ENCODE measurements at places on chromosomes 11 and 22.

DNA sequence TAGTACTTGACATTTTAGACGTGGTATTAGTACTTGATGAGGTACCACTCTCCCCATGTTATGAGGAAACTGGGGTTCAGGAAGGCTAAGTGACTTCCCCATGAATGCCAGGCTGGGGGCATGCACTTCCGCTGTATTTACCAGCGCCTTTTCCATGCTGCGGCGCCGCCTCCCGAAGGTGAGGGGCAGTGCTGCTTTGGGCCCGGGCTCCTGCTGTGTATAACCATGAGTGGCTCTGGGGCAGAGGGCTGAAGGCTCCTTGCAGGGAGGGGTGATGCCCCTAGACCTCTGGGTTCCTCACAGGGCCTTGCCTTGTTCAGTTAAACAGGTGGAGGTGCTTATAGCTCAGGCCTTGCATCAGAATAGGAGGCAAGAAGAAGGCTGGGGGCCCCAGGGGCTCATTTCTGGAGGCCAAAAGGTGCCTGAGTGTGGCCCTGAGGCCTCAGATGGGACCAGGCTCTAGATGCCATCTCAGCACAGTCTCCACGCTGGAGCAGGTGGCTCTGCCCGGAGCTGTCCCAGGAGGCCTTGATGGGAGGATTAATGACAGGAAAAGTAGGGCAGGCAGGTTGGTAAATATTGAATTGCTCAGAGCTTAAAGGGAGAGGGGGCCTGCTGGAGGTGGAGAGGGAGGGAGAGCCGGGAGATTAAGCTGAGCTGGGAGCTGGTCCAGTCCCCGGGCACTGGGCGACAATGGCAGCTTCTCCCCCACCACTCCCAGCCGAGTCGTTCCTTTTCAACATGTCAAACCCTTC is 129.6 kb downstream of the CEP164 start:
- no peak for DNase-seq

- DNase-seq: no peak
Observed at GRCh38 chr11:102927624-102927990, 27.9 kb downstream of the MMP13 start.

DNA sequence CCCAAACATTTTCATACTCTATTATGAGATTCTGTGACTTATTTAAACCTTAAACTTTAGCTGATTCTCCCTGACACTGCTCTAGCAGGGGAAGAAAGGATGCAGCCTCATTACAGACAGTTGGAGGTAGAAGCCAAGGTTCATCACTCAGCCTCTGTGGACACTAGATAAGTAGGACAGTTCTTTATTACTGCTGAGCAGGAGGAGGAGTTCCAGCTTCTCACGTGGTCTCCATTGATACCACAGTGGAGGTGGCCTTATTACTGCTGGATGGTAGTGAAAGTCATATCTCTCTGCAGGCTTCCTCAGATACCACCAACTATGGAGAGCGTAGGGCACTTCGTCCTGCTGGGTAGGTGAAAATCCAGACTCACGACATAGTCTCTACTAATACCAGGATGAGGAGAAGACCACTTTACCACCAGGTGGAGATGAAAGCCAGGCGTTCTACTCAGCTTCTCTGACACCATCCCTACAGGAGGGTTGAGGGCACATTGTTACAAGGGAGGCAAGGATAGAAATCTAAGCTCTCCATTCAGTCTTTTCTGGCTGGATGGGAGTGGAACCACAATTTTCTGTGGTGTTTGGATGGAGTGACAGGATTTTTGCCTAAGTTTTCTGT is 13.1 kb upstream of the ANGPTL5 start:
- DNase-seq: no peak

- DNase-seq: no peak
Observed at GRCh38 chr11:66951927-66952337, 6.3 kb downstream of the PC start.

DNA sequence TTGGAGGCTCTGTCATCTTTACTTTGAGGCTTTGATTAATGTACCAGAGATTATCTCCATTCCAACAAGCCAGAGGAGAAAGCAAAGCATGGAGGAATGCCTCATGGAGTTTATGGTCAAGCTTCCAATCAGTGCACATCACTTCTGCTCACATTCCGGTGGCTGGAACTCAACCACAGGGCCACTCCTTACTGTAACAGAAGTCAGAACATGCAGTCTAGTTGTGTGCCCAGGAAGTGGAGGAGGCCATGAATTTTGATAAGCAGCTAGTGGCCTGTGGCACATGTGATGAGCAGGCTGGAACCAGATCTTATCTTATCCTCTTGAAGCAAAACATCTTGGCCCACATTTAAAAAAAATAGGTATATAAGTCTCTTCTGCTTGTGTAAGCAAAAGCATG is 258.9 kb upstream of the ARHGAP20 start:
- no peak for DNase-seq

- DNase-seq: no peak
Observed at GRCh38 chr22:38262051-38262795, 10.6 kb downstream of the TMEM184B start.

GRCh38 chr22:36081023-36081431 is 52.4 kb upstream of the RBFOX2 start:
- no peak for DNase-seq

DNA sequence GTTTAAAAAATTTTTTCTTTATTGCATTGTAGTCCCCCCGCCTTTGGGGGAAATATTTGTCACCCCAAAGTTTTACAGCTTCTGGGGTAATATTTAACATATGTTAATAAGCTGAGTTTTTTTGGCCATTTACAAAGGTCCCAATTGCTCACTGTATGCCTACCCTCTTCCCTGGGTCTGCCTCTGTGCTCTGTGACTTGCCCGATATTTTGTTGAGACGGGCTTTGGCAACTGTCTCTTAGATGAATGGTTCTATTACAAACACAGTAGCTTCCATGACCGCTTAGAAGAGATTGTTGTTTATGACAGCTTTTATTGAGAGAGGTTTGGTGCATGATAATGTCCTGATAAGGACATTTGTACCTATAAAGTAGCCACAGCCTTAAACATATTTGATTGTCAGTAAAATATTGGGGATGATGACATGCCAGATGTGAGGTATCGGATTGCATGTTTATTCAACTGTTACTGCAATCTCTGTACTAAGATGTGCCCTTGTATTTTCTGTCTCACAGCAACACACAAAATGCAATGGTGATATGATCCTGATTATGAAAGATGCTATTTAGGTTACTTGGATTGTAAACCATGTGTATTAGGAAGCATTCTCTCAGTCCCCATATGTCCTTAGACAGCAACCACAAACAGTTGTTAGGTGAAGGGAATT is 103.1 kb downstream of the TEAD1 start:
- no peak for DNase-seq

GRCh38 chr22:32378707-32379272 is 21.1 kb downstream of the RFPL3 start:
- no peak for DNase-seq

DNA sequence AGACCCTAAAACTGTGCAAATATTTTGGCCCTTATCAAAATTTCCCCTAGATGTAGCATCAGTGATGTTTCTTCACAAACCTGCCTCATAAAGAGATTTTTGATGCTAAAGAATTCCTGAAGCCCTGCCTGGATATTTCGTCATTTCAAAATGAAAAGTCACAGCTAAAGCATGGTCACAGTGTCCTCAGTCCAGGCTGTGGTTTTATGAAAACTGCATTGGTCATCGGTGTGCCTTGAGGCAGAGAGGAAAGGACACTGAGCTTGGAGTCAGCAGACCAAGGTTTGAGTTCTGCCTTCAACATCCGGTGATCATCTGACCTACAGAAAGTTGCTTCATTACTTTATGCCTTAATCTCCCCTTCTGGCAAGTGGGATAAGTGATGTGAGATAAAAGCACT is 34.8 kb upstream of the ALKBH3 start:
- no peak for DNase-seq

DNA sequence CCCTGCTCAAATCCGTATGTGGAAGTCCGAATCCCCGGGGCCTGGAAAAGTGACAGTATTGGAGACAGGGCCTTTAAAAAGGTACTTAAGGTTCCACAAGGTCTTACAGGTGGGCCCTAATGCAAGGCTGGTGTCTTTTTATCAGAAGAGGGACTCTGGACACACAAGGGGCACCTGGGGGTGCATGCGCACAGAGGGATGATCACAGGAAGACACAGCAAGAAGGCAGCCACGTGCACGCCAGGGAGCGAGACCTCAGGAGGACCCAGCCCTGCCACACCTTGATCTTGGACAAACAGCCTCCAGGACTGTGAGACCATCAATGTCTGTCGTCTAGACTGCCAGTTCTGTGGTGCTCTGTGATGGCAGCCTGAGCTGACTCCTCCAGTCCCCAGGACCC is 96.5 kb downstream of the SHANK2 start:
- DNase-seq: no peak

DNA sequence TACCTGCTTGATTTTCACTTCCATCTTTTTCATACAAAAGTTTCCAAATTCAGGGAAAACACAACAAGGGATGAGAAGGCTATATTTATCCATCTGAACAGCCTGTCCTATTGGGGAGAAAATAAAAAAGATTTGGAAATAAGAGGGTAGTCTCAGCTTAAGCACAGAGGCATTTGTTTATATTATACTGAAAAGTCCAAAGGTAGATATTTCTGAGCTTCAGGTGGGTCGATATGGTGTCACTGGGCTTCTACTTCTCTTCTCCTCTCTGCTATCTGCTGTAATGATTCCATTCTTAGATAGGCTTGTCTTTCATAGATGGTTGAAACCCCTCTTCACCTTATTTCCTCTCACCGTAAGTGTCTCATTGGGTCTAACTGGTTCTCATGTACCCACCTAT is 337.0 kb downstream of the INSC start:
- DNase-seq: no peak

DNA sequence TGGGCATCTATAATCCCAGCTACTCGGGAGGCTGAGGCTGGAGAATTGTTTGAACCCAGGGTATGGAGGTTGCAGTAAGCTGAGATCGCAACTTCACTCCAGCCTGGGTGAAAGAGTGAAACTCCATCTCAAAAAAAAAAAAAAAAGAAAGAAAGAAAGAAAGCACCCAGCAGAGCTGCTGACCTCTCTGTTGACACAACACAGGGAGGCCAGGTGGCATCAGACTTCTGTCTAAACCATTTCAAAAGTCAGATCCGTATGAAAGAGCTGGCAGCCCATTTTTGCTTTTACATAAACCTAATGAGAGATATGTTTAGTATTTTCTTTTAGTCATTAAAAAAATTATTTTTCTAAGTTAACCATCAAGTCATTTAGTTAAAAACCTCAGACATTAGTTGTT is 64.4 kb upstream of the RRM1 start:
- DNase-seq: no peak

DNA sequence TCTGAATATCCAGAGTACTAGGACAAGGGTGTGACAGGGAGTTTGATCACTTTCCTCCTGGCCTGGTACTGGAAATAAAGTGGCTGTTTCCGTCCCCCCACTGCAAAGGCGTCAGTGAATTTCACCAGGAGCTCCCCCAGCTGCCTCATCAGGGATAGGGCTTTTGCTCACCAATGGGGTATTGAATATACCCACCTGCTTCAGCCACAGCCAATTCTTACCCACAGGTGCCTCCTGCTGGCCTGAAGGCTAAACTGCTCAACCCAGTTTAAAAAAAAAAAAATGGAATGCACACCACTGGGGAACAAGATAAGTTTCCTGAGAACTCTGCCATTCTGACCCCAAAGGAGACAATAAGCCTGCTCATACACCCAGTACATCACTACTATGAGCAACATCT is 65.3 kb upstream of the MS4A8 start:
- DNase-seq: no peak

DNA sequence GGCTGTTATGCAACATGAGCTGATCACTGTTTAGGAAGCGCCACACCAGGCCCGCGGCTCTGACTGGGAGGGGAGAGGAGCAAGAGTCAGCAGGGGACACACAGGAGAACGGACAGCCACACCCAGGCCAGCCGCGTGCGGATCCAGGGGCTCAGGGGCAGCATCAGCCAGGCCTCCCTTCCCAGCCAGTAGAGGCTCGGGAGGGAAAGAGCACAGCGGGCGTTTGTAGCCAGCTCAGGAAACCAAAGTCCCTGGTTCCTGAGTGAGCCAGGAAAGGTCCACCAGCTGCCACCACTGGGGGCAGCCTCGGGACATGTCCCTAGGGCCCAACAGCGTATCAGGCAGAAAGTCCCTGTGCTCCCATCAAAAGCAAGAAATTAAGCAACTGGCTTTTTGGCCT is 71.8 kb upstream of the PITPNB start:
- DNase-seq: no peak

DNA sequence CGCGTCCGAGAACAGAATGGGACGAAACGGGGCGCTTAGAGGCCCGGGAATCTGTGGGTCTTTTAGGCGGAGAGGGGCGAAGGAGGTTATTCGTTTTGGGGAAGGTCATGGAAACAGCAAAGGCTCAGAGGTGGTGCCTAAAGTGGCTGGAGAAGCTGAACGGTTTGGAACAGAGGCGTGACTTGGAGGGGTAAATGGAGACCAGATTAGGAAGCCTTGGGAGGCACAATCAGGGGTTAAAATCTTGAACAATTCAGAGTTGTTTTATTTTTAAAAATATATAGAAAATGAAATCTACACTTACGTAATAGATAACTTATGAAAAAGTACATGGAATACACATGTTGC is 247 bp upstream of the PLAAT5 start:
- no peak for DNase-seq

DNA sequence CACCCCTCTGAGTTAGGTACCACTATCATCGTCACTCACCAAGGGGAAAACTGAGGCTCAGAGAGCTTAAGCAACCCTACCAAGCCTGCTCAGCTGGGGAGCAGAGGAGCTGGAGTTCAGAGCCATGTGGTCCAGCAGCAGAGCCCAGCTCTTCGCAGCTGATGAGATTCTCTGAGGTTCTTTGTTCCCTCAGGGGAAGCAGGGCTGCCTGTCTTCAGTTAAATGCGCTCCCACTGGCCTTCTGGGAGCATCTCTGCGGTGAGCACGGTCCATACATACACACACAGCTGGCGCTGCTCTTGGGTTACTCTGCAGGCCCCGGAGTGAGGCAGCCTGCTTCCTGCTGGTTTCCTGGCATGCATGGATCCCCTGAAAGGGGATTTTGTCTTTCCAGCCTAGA is 5.2 kb upstream of the PTGDR2 start:
- no peak for DNase-seq

- no peak for DNase-seq
Observed at GRCh38 chr11:21068886-21069285, 399.5 kb downstream of the NELL1 start.

DNA sequence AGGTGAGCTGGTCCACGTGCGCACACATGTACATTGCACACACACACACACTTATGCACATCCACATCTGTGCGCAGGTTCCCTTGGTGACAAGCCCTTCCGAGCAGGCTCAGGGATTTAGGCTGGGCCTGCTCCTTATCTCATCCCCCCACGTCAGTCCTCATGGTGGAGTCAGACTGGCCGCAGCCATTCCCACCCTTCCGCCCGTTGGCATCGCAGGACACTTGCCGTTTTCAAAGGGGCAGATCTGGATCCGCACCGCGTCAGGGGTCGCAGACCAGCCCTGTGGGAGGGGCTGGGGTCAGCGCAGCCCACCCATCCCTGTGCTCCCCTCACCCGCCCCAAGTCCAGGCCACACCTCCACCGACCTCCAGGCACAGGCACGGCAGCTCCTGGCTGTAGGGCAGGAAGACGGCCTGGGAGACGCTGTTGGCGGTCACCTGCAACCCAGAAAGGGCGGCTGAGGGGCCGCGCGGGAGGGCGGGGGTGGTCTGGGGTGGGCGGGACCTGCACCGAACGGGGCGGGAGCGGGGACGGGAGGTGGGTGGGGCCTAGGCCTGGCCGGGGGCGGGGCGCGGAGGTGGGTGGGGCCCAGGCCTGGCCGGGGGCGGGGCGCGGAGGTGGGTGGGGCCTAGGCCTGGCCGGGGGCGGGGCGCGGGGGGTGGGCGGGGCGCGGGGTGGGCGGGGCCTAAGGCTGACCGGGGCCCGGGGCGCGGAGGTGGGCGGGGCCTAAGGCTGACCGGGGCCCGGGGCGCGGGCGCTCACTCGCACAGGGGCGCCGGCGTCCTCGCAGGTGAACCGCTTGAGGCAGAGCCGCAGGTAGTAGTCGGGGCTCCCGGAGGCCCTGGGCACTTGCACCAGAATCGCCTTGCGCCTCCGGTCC is 13.3 kb downstream of the IL17REL start:
- DNase-seq: no peak
